ENCODE measurements at places on chromosomes 12 and 14.
A peak's percentile ranks its signal among the peaks of the same experiment; 100 is the strongest.

GRCh38 chr12:124053851-124054250 lies 80.8 kb downstream of the ZNF664 start:
- no peak for DNase-seq

DNA sequence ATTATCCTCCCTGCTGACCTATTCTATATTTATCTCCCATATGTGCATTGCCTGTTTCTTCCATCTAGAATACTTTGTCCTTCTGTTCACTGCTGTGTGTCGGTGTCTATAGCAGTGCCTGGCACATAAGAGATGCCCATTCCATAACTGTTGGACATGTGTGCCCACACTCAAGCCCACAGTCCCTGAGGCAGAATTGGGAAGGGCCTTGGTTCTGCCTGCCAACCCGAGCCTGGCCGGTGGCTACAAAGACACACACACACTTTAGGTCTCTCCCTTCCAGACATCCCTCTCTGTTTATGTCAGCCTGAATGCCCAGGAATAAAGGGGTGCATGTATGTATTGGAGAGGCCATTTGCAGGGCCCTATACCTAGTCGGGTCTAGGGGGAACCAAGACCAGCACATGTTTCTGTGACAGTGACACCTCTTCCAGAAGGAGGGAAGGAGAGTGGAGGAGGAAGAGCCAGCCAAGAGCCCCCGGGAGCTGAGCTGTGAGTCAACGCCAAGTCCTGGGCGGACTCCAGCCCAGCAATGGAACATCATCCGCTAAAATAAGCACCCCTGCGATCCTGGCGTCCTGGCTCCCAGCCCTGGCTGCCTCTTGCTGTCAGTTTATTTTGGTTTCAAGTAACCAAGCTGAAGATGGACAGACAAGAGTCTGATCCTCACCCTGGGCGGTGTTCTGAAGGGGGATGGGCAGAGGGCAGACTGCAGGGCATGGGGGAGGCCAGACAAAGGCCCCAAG lies 4.3 kb upstream of the ASB2 start:
- DNase-seq: no peak

DNA sequence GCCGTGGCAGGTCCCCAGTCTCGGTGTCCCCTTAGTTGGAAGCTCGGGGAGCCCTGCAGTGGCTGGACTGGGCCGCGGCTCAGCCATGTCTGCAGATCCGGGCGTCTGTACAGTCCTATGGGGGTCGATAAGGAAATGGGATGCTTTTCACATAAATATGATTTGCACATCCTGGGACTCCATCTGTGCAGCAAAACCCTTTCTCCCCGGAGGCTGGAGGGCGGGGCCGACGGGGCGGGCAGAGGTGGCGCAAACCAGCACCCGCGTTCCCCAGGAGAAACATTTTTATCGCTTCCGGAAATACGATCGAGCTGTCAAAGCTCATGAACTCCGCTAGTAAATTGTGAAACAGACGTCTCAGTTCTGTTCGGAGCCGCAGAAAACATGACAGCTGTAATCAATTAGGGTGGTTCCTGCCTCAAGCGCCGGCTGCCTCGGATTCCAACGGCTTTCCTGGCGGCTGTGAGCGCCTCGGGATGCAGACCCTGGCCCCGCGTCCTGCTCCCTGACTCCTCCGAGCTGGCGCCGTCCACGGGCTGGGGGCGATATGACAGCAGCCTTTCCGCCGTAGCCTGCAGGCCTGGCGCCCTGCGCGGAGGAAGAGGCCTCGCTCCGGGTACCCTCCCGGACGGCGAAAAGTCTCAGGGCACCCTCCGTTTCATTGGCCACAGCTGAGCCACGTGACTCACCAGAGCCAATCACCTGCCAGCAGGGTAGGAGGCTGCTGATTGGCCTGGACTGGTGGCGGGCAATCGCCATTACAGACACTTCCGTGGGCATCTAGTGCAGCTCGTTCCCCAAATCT lies 23.0 kb downstream of the DIO3 start:
- no peak for DNase-seq

DNA sequence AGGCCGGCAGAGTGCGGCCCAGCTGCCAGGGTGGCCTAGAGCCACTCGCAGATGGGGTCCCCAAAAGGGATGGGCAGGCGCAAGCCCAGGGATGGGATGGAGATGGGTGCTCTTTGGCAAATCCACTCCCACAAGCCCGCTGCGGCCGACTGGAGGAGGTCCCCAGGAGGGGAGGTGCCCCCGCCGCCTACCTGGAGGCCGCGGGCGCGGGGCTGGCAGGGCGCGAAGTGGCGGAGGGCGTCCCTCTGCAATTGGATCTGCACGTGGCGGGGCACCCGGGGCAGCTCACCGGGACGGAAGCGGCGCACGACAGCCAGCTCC lies 730 bp downstream of the PPP1R3E start:
- DNase-seq: peak; percentile 41

GRCh38 chr12:121903202-121903601 lies 14.6 kb downstream of the PSMD9 start:
- DNase-seq: no peak

DNA sequence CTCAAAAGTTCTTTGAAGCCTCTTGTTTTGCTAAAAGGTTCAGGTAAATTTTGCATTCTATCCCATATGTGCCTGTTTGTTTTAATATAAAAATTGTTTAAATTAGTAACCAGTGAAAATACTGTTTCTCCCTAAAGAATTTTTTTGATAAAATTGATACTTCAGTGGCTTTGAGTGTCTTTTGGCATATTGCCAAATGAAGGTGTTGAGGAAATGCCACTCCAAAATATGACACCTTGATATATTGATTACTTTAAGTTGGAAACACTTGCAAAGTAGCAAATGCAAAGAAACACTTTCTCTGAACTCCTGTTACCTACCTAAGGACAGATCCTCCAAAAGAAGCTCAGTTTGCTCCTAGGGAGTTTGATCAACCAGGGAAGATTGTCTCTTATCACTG lies 8.4 kb downstream of the STYX start:
- DNase-seq: no peak

Measured in stimulated activated CD4-positive, alpha-beta T cell treated with anti-CD3 and anti-CD28 coated beads, Interleukin-4, amount 100 ng/mL, for 48 hours (primary cell).